ENCODE measurements at places on chromosomes 7 and 10.

- no peak for DNase-seq
Observed at GRCh38 chr10:124727361-124727960, 16.7 kb downstream of the FAM53B start.

GRCh38 chr10:132467464-132468149, 70.0 kb upstream of the INPP5A start:
- DNase-seq = no peak

DNA sequence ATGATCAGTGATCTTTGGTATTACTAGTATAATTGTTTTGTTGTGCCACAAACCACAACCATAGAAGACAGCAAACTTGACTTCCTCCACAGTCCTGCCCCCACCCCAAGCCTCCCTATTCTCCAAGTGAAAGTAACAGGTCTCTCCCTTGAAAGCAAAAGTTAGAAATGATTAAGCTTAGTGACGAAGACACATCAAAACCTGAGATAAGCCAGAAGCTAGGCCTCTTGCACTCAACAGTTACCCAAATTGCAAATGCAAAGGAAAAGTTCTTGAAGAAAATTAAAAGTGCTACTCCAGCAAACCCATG, 7.5 kb downstream of the SAR1A start:
- DNase-seq = no peak

DNA sequence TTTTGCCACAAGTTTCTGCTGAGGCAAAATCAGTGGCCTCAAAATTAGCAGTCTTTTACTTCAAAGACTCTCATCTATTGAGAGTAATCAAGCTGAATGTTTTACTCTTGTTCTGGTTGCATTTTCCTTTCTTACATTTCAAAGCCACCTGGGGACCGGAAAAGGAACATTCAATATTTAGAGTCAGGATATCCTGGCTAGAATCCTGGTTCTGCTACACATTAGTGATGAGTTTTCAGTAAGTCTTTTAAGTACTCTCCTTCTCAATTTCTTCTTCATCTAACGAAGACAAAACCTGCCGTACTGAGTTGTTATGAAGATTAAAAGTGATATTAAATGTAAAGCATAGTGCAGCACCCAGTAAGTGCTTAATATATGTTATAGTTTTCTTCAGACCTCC, 52.5 kb downstream of the LAMB4 start:
- DNase-seq = no peak

- DNase-seq = no peak
Observed at GRCh38 chr10:93083743-93084539, 10.2 kb downstream of the CYP26A1 start.

- no peak for DNase-seq
Observed at GRCh38 chr7:111424768-111425167, 137.5 kb downstream of the IMMP2L start.

- no peak for DNase-seq
Observed at GRCh38 chr10:78914060-78914378, 154.7 kb upstream of the ZMIZ1 start.

- DNase-seq = no peak
Observed at GRCh38 chr7:138186951-138187351, 110.7 kb downstream of the AKR1D1 start.

DNA sequence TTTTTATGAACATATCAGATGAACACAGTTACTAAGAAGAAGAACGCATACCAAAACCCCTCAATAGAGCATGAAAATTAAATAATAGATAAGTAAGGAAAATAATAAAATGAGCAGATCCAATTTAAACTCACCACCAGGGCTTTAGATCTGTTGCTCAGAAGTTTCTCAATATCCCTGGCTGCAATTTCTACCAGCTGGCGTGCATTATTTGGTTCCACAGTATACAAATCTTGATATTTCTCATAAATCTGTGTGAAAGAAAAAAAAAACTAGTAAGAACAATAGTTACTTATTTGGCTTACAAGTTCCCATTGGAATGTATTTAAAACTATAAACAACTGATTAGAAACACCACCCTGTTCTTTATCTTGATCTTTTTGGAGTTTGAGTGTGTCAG, 108.6 kb downstream of the CACNA2D1 start:
- no peak for DNase-seq

GRCh38 chr7:142880876-142881505, 4.6 kb downstream of the TRPV6 start:
- no peak for DNase-seq

GRCh38 chr10:70651661-70652060, 20.6 kb upstream of the ADAMTS14 start:
- DNase-seq = no peak

- no peak for DNase-seq
Observed at GRCh38 chr10:2949221-2949947, 118.0 kb upstream of the PFKP start.

GRCh38 chr10:62658516-62658915, 146.0 kb upstream of the ADO start:
- no peak for DNase-seq

- DNase-seq = peak; percentile 55
Observed at GRCh38 chr7:105678811-105679495, 97.7 kb upstream of the EFCAB10 start.
